Peyer's patch (tissue), 4 donors: ENCODE measurements at places on chromosomes 3 and 15. TPM values are rescaled to one million over a fixed set of nuclear protein-coding genes. Genes with fewer than 3 reads are reported as not detected.

POC1A gene
- total RNA-seq = 9.3 TPM

GHSR gene
- not detected for total RNA-seq

NLGN1 gene
- 1.3 TPM for total RNA-seq

TADA3 gene
- total RNA-seq = 56.7 TPM

LHFPL4 gene
- total RNA-seq = not detected

TTLL13 gene
- total RNA-seq = not detected

TGM4 gene
- not detected for total RNA-seq

CLDN16 gene
- not detected for total RNA-seq

SNX22 gene
- total RNA-seq = 13.2 TPM

CD86 gene
- not detected for total RNA-seq

BTLA gene
- total RNA-seq = 1.8 TPM

CRABP1 gene
- total RNA-seq = 2.1 TPM

XCR1 gene
- not detected for total RNA-seq

ROBO2 gene
- total RNA-seq = 5.0 TPM

RASL12 gene
- total RNA-seq = 5.1 TPM

USP8 gene
- total RNA-seq = 49.9 TPM

CHSY1 gene
- total RNA-seq = 9.4 TPM

SLCO2A1 gene
- total RNA-seq = 22.5 TPM

ACSBG1 gene
- not detected for total RNA-seq

CASR gene
- total RNA-seq = 1.7 TPM

ANKRD63 gene
- not detected for total RNA-seq

MEX3B gene
- 1.7 TPM for total RNA-seq

NEIL1 gene
- 110 TPM for total RNA-seq

UROC1 gene
- not detected for total RNA-seq

CSTA gene
- total RNA-seq = not detected

TRPM1 gene
- not detected for total RNA-seq

CTXN2 gene
- total RNA-seq = not detected

VPS13C gene
- total RNA-seq = 69.7 TPM

KIF7 gene
- total RNA-seq = 13.2 TPM

C3orf22 gene
- total RNA-seq = not detected

MUC20 gene
- total RNA-seq = 120 TPM

PAQR9 gene
- total RNA-seq = not detected

SELENOS gene
- 119 TPM for total RNA-seq

CLSTN2 gene
- 2.7 TPM for total RNA-seq

PPM1M gene
- total RNA-seq = 7.9 TPM

SIDT1 gene
- 116 TPM for total RNA-seq

CMC1 gene
- total RNA-seq = 17.7 TPM

SNTN gene
- not detected for total RNA-seq

PIGZ gene
- 212 TPM for total RNA-seq

CACNA1D gene
- total RNA-seq = 101 TPM

ANKUB1 gene
- not detected for total RNA-seq

CYP8B1 gene
- total RNA-seq = not detected

CIDEC gene
- total RNA-seq = 27.2 TPM

TRIM71 gene
- not detected for total RNA-seq

TERC gene
- 52.0 TPM for total RNA-seq

PLA2G4E gene
- not detected for total RNA-seq

SLC51B gene
- 374 TPM for total RNA-seq

SUSD5 gene
- 0.85 TPM for total RNA-seq

CNTN3 gene
- 9.4 TPM for total RNA-seq

CPEB1 gene
- 1.3 TPM for total RNA-seq

COL7A1 gene
- 101 TPM for total RNA-seq

SMCO1 gene
- total RNA-seq = not detected

MEGF11 gene
- not detected for total RNA-seq

HYAL1 gene
- total RNA-seq = 5.1 TPM

LEO1 gene
- total RNA-seq = 29.1 TPM

PIGBOS1 gene
- 4.2 TPM for total RNA-seq

TPRG1 gene
- total RNA-seq = 23.1 TPM

BCHE gene
- 0.67 TPM for total RNA-seq

SERINC4 gene
- total RNA-seq = not detected
